Midbrain (tissue), 1 donor: ENCODE measurements at places on chromosomes 7 and 10.

GRCh38 chr7:139702313-139702731 lies 75.5 kb downstream of the HIPK2 start:
- no peak for DNase-seq

DNA sequence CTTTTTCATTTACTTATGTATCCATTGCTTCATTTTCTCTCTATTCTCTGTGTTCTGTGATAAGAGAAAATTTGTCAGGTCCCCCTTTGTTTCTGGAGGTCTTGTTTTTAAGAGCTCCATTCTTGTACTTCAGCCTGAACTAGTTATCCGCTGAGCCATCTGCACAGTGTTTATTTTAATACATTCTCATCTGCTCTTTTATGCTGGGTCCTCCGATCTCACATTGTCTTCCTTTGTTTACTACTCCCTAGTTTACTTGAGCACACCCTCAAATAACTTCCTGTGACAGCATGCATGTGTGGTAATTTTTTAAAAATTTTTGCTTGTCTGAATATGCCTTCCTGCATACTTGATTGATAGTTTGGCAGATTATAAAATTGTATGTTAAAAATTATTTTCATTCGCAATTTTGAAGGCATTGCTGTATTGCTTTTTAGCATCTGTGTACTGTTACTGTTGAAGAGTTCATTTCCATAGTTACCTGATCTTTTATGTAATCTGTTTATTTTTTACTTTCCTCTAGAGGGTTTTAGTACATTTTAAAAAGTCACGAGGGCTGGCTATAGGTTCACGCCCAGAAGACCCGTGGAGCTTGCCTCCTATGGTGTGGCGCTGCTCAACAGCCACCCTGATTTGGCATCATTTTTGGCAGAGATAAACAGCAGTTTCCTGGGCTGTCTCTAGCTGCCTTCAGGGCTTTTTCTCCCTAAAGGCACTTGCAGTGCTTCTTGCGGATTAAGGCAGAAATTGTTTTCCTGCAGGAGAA lies 31.9 kb downstream of the RSBN1L start:
- DNase-seq = peak; percentile 30

GRCh38 chr7:132090444-132090843 lies 485.8 kb downstream of the PLXNA4 start:
- DNase-seq = no peak

DNA sequence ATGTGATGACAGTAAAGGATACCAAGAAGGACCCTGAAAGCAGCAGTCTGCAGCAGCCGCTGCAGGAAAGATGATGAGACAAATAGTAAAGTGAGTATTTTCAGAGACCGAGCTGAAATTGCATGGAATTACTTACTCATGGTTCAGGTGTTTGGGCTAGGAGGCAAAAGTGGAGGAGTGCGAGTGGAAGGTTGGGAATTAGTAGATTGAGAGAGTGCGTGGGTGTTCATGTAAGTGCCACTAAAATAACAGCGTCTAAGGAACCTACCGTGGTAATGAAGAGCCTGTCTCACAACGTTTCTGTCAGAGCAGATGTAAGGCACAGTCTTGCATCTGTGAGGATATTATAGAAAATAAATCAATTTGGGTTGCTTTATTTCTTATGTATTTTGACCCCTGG lies 48.3 kb upstream of the FMC1 start:
- no peak for DNase-seq

DNA sequence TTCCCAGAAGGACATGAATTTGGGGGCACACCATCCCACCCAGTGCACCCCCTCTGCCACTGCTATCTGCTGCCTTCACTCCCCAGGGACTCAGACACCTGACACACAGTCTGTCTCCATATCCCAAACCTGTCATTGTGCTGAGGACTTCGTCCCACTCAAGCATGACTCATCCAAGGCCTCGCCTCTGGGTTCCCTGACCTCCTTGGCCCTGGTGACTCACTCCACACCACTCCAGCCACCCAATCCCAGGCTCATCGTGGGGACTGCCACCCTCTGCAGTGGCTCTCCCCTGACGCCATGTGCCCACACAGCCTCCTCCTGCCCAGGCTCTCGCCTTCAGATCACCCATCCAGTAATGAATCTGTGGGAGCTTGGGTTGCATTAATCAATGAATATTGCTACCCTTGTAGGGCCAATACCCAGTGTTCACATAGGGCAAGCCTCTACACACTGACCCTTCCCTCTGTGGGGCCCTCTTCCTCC lies 6.6 kb upstream of the INSIG1 start:
- no peak for DNase-seq

DNA sequence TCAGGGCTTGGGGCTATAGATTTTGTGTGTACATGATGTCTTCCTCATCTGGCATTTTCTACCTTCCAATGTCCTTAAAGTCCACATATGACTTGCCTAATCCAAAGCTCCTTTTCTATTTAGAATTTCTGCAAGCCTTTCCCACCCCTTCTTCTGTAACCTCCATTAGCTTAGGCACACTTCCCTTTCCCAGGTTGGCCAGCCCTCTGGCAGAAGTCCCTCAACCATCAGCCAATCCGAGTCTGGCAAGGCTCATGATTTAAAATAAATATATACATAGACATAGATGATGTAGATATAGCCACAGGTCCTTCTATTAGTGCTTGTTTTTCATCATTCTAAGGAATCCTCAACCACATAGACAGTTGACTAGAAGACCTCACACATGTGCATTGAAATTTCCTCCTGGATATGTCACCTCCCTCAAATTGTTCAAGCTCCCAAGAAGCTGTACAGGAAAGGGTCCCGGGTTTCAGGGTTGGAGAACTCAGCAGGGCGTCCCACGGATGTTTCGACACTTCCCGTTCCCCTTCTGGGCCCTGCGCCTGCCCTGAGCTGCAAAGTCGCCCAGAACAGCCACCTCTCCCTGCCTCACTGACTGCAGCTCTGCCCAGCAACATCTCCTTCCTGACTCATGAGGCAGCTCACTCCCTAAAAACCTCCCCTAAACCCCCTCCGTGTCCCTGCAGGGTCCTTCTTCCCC lies 20.4 kb upstream of the PIK3AP1 start:
- peak; percentile 30 for DNase-seq

DNA sequence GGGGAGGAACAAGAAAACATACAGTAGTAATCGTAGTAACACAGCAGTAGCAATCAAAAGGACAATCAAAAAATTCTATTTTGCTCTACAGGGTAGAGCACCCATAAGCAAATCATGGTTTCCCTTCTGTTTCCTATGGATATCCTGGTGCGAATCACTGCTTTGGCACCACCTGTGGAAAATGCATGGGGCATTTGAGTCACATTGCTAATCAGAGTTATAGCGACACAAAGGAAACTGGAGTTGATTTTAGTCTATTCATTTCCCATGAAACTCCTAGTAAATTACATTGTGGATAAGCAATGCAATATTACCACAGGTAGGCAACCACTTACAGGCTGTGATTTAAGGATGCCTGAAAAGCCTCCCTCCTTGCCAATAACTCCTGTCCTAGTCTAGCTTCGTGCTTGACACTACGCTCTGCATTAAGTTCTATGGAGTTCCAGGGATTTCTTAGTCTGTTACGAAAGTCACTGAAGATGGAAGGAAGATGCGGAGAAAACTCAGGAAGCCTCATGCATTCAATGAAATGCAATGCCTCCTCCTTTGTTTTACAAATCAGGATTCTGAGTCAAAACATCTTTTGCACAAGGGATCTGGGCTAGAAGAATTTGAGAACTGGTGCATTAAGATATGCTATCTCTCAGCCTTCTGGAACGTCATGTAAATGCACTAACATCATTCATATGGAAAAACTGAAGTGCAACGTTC lies 188.4 kb downstream of the DGKI start:
- DNase-seq = no peak

- no peak for DNase-seq
Observed at GRCh38 chr7:50940621-50941020, 157.9 kb upstream of the GRB10 start.

DNA sequence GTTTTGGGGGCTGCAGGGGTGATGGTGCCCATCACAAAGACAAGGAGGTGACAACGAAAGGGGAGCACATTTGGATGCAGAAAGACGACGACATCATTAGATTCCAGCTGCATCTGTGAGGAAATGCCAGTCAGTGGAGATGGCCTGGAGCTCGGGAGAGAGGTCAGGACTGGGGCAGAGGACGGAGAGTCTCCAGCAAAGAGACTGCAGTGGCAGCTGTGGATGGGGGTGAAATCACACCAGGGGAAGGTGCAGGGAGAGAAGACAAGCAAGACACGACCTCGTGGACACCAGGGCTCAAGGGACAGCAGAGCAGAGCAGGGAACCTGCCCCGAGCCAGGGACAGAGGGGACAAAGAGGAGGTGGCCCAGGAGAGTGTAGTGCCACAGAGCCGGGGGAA lies 203.4 kb downstream of the PRPF18 start:
- DNase-seq = no peak
